ENCODE measurements at places on chromosomes 7 and 10.

- no peak for DNase-seq
These were observed 85.2 kb upstream of the NPVF start for GRCh38 chr7:25313526-25313925.

DNA sequence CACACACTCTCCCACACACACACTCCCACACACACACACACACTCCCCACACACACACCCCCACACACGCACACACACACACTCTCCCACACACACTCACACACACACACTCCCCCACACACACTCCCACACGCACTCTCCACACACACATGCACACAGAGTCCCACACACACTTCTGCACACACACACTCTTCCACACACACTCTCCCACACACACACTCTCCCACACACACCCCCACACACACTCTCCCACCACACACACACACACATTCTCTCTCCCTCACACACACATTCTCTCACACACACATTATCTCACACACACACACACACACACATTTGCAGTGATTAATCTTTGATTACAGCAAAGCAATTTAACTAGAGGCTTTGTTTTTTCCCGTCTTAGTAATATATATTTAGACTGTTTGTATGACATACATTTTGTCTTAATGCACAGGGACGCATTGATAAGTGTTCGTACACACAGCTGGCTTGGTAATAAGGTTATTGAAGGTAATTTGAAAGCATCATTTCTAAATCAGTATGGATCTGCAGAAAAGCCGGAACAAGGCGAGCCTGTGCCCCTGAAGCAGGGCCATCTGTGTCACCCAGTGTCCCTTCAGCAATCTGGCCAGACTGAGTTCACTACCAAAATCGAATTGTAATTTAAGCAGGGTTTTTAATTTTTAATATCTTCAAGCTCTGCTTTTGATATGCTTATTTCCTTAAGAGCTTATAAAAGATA lies 69.9 kb upstream of the SH2B2 start:
- DNase-seq = no peak

DNA sequence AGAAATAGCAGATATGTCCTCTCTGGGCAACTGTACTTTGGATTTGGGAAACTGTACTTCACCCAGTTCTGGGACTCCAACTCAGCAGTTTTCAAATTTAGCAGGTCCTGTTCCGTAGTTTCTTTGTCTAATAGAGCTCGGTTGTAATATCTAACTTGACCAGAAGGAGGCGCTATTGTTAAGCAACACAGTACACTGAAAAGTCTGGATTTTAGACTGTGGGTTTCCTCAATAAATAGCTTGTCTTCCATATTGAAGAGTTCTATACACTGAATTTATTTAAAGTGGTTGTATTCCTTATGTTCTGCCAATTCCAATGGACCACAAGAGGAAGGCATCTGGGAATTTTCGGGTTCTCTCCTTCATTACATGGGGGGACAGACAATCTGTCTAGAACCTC lies 39.8 kb downstream of the ELFN1 start:
- peak; percentile 5 for DNase-seq

DNA sequence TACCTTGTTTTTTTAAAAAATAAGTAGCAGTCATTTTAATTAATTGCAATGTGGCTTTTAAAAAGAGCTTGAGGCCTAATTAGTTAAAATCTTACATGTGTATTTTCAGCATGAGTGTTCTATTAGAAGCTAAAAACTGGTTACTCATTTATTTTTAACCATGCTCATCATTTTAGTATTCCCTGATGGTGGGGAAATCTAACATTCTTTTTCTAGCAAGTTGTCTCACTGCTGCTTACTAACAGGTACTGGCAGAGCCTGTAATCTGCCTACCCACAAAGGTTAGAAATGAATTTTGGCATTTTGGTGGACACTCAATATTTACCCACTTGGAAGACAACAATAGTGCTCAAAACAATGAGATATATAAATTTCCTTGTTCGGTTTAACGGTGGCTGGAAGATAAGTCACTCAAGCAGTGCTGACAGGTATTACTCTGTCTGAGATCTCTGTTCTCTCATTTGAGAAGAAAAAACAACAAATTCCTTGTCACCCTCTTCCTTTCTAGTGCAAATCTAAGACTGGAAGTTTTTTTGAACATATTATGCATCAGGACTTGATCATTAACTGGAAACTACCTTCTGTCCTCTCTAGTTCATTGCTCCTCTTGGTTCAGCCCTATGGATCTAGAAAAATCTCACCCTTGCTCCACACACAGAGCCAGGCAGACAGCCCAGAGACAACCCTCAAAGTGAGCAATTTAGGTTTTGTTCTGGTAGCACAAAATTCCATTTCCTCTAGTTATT lies 83.3 kb downstream of the VWDE start:
- DNase-seq = no peak

DNA sequence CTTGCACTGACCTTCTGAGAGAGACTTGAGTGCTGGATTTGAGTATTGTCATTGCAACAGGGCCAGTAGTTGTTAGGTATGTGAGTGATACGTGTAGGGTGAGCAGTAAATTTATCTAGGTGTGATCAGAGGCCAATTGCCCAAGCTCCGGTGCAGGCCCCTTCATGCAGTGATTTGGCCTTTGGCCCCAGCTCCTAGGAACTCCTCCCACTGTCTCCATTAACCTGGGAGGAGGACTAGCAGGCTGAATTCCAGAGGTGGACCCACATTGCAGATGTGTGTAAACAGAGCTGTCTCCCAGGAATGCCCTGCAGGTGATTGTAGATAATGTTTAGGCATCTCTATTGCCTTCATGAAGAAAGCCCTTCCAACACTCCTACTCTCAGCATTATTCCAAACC lies 19.5 kb downstream of the TCF7L2 start:
- no peak for DNase-seq

- DNase-seq = no peak
These were observed 103.7 kb downstream of the MACC1 start for GRCh38 chr7:20113427-20114027.

DNA sequence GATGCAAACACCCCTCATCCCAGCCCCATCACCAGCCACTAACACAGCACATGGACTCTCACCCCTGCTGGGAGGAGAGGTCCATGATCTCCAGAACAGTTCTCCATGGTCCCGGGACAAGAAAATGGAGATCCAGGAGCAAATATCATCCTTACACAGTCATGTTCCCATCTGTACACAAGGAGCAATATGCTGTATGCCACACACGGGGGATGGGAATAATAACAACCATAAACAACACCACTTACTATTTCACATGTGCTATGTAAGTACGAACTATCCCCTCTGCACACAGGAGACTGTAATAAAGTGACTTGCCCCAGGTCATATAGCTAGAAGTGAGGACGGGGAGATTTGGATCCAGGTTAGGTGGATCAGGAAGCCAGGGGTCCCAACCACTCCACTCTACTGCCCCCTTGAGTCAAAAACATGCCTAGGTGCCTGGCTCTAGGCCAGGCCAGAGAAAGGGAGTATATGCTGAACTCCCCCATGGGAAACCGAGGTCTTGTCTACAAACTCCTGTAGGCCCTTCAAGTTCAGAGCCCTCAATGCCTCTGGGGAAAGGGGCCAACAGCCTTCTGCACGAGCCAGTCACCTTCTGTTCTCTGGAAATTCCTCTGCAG lies 34.1 kb downstream of the LRRC20 start:
- DNase-seq = peak; percentile 42

- no peak for DNase-seq
These were observed 509 bp upstream of the OR2F1 start for GRCh38 chr7:143954135-143954534.

- no peak for DNase-seq
These were observed 255.4 kb downstream of the ARHGAP21 start for GRCh38 chr10:24468281-24468751.

- no peak for DNase-seq
These were observed 36.4 kb downstream of the FRA10AC1 start for GRCh38 chr10:93666030-93666429.

- DNase-seq = no peak
These were observed 65.3 kb downstream of the CHCHD3 start for GRCh38 chr7:133016604-133017003.

DNA sequence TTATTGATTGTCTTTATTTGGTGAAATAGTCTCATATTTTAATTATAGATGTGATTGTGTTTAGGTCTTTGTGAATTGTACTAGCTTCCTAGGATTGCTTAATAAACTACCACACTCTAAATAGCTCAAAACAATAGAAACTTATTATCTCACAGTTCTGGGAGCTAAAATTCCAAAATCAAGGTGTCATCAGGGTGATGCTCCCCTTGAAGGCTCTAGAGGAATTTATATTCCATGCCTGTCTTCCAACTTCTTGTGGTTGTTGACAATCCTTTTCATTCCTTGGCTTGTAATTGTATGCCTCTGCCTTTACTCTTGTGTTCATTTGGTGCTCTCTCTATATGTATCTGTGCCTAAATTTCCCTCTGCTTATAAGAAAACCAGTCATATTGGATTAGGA lies 155.3 kb upstream of the AKR1E2 start:
- DNase-seq = peak; percentile 80

- no peak for DNase-seq
These were observed 9.0 kb downstream of the TACR2 start for GRCh38 chr10:69407621-69408301.

DNA sequence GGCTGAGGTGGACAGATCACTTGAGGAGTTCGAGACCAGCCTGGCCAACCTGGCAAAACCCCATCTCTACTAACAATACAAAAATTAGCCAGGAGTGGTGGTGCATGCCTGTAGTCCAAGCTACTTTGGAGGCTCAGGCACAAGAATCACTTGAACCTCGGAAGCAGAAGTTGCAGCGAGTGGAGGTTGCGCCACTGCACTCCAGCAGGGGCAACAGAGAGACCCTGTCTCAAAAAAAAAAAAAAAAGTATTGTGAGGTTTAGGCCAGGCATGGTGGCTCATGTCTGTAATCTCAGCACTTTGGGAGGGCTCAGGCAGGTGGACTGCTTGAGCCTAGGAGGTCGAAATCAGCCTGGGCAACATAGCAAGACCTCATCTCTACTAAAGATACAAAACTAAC lies 16.0 kb downstream of the TET1 start:
- no peak for DNase-seq

DNA sequence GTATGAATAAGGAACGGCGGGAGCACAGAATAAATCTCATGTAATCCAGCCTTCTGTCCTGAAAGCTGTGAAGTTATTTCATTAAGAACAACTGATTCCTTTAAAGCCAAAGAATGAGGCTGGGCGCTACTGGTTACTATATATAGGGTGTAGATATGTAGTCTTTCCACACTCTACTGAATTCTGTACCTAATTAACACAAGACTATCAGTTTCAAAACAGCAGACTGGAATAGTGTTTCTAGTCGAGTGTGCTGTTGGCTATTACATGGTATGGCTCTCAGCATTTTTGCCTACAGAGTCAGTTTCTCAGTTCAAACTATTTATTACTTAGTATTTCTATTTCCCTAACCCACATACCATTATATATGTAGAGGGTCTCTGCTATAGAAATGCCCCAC lies 163.3 kb downstream of the THSD7A start:
- DNase-seq = no peak

DNA sequence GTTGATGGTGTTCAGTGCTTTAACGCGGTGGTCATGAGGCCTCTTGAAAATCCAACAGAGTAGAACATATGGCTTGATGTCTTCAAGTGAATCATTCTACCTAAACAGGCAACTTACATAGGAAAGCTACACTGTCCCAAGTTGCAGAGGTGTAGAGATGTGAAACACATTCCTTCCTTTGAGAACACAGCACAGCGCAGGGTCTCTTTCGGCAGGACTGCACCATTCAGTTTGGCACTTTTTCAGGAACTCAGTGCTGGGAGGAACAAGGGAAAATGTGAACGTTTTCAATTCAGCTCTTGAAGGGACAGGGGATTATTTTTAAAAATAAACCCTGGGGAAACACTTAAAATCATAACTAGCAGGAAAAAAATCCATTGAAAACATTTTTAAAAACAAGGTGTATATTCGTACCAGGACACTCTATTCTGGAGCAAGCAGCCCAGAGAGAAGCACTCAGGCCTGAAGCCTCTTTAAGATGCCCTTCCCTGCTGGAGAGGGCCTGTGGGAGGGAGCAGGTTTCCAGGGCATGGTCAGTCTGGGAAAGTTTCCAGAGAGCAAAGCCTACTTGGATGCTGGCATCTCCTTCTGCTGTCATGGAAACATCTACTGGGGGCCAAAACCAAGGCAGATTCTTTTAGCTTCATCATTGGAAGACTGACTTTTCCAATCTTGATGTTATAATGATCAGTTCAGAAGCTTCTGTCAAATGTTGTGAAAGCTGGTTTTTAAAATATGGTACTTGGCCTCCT lies 60.4 kb upstream of the NPVF start:
- no peak for DNase-seq

DNA sequence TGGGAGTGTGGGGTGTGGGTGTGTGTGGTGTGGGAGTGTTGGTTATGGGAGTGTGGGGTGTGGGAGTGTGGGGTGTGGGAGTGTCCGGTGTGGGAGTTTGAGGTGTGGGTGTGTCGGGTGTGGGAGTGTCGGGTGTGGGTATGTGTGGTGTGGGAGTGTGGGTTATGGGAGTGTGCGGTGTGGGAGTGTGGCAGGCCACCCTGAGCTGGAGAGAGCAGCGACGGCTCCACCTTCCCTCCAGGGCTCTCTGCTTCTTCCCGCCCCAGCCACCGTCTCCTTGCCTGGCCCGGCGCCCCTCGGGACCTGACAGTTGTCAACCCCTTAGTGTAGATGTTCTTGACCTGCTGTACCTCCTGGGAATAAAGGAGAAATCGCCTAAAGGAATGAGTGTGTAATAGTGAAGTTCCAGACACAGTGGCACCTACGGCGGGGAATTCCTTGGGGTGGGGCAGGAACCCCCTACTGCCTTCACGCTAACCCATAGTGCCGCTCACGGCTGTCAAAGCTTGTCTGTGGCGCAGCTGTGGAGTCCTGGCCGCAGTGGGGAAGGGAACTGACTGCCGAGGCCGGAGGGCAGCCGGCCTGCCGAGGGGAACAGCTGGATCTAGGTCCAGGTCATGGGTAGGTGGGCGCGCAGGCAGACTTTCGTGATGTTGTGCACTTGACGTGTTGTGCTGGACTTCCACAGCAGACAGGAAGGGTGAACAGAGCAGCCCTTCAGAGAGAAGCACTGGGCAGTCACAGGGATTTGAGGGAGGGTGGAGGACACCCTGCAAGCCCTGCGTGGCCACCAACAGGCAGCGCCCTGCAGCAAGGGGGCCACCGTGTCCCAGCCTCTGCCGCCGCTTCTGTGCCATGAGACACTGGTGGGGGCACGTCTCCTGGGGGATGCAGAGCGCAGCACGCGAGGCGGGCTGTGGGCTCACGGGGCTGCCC lies 49.0 kb upstream of the EN2 start:
- no peak for DNase-seq

GRCh38 chr10:2631557-2632205 lies 435.7 kb upstream of the PFKP start:
- DNase-seq = no peak

DNA sequence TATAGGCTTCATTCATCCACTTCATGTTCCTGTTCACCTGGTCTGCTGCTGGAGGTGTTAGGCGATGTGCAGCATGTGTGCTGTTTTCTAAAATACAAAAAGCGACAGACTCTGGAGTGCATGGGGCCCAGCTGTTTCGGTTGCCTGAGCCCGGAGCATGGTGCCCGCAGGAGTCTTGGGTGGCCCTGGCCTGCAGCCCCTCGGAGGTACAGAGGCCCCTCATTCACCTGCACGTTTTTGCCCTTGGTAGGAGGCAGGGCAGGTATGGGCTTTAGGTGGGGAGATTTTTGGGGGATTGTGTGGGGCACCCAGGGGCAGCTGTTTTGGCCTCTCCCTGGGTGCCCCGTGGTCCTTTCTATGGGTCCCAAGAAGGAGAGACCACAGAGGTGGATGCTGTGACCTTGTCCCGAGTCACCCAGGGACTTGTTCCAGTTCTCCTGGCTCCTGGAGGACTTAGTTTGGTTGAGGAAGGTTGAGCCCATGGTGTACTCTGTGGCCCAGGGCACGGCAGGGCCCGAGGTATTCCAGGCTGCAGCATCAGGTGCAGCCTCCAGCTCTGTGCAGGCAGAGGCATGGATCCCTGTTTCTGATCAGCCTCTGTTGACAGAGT lies 130.7 kb downstream of the TRRAP start:
- no peak for DNase-seq
